ENCODE measurements at places on chromosomes 6 and 20. TPM values are rescaled to one million over a fixed set of nuclear protein-coding genes. Genes with fewer than 3 reads are reported as not detected.
A peak's percentile ranks its signal among the peaks of the same experiment; 100 is the strongest.

GRCh38 chr6:140636908-140637402 lies 1262.5 kb upstream of the CITED2 start:
- H3K27ac ChIP-seq = no peak overlapping the region
- no peaks in the 10 kb centered on the region for H3K4me1 ChIP-seq
- H3K27me3 ChIP-seq = no peaks in the 10 kb centered on the region
- no peak overlapping the region for H3K4me3 ChIP-seq

DNA sequence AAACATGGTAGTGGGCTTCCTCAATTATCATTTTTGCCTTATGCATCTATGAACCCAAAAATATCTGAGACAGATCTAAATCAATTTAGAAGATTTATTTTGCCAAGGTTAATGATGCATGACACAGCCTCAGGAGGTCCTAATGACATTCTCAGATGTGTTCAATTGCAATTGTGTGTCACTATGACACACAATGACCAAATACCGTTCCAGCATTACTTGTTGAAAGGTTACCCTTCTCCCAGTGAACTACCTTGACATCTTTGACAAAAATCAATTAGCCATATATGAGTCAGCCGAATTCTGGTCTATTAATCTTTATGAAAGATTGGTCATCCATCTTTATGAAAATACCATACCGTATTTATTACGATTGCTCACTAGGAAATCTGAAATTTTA lies 592.5 kb upstream of the GJE1 start:
- H3K27ac ChIP-seq = no peak overlapping the region
- H3K4me1 ChIP-seq = no peaks in the 10 kb centered on the region
- no peak for DNase-seq
- H3K36me3 ChIP-seq = no peaks in the 10 kb centered on the region

- peaks cover 9% of the 10 kb centered on the region for H3K4me1 ChIP-seq
- peaks cover 87% of the 10 kb centered on the region for H3K27me3 ChIP-seq
- H3K36me3 ChIP-seq = no peaks in the 10 kb centered on the region
- peak overlapping the region; percentile 84 for H3K27ac ChIP-seq
Observed at GRCh38 chr6:45420909-45421708, 43.4 kb upstream of the SUPT3H start.

GRCh38 chr6:148888856-148889255 lies 142.0 kb downstream of the UST start:
- no peaks in the 10 kb centered on the region for H3K4me1 ChIP-seq
- no peak overlapping the region for H3K4me3 ChIP-seq
- DNase-seq = no peak
- no peaks in the 10 kb centered on the region for H3K27me3 ChIP-seq

DNA sequence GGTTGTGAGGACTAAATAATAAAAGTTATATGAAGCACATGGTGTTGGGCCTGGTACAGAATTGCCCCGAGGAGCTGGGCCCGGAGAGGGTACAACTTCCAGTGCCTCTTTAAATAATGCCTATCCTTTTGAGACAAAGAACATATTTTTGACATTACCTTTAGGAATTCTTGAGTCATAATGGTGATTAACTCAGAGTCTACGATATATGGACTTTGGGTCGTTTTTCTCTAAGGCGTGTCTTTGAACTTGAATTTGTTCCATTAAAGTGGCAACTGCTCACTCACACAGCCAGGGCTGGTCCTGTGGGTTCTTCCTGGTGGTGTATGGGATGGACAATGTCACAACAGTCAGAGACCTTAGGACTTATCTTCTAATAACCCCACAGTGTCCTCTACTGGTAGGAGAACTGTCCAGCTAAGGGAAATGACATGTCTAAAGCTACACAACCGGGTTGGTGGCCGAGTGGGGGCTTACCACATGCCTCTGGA lies 106.5 kb downstream of the CDC5L start:
- H3K36me3 ChIP-seq = no peaks in the 10 kb centered on the region
- no peak overlapping the region for H3K27ac ChIP-seq
- no peak for DNase-seq
- H3K27me3 ChIP-seq = no peaks in the 10 kb centered on the region
- no peak overlapping the region for H3K4me3 ChIP-seq
- no peaks in the 10 kb centered on the region for H3K4me1 ChIP-seq

DNA sequence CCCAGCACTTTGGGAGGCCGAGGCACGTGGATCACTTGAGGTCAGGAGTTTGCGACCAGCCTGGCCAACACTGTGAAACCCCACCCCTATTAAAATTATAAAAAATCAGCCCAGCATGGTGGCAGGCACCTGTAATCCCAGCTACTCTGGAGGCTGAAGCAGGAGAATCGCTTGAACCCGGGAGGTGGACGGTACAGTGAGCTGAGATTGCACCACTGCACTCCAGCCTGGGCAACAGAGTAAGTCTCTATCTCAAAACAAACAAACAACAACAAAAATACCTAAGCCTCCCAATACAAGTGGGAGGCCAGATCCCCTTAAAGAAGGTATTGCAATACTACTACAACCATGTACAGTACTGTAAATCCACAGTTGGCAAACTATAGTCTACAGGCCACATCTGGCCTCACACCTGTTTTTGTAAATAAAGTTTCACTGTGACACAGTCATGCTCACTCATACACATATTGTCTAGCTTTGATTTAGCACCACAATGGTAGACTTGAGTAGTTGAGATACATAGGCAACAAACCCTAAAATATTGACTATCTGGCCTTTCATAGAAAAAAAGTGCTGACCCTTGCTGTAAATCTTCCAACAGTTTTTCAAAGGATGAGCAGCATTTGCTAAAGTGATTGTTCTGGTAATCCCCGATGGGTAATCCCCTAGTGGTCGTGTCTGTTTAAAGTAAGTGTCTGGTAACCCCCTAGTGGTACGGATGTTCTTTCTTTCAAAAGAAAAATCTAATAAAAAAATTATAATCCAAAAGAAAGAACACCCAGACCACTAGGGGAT lies 202.0 kb downstream of the RNGTT start:
- no peaks in the 10 kb centered on the region for H3K36me3 ChIP-seq
- H3K27ac ChIP-seq = no peak overlapping the region
- no peaks in the 10 kb centered on the region for H3K27me3 ChIP-seq
- H3K4me1 ChIP-seq = no peaks in the 10 kb centered on the region
- DNase-seq = no peak

GRCh38 chr6:47595785-47596184 lies 102.6 kb upstream of the ADGRF4 start:
- DNase-seq = no peak
- H3K36me3 ChIP-seq = peaks cover 50% of the 10 kb centered on the region
- H3K4me3 ChIP-seq = no peak overlapping the region
- H3K27ac ChIP-seq = no peak overlapping the region
- H3K4me1 ChIP-seq = no peaks in the 10 kb centered on the region

GRCh38 chr6:12110523-12111362 lies 98.6 kb downstream of the HIVEP1 start:
- H3K4me3 ChIP-seq = no peak overlapping the region
- H3K27ac ChIP-seq = no peak overlapping the region
- no peaks in the 10 kb centered on the region for H3K36me3 ChIP-seq
- no peaks in the 10 kb centered on the region for H3K27me3 ChIP-seq
- DNase-seq = no peak

DNA sequence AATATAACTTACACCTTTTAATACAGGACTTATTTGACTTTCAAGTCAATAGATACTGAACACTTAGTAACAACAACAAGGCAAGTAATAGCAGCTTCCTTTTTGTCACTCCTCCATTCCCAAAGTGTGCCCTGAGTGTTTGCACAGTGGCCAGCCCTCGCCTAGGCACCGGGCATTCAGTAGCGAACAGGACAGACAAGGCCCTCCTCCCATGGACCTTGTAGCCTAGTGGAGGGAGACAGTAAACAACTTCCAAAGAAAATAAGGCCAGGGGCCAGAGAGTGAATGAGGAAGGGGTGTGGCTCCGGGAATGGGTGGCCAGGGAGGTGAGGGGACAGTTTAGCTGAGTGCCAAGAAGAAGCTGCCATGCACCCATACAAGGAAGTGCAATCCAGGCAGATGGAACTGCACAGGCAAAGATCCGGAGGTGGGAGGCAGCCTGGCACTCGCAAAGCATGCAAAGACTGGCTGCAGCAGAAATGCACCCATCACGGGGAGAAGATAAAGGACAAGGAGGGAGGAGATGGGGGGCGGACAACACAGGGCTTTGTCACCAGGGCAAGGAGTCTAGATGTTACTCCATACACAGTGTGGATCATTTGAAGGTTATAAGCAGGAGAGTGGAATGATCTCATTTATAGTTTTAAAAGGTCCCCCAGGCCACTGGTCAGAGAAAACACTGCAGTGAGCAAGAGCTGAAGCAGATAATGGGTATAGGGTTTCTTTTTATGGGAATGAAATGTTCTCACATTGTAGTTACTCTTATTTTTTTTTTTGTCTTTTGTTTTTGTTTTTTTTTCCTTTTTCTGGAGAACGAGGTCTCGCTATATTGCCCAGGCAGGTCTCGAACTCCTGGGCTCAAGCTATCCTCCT lies 32.2 kb downstream of the ATP9A start:
- no peak overlapping the region for H3K27ac ChIP-seq
- no peak for DNase-seq
- no peaks in the 10 kb centered on the region for H3K27me3 ChIP-seq
- H3K4me1 ChIP-seq = no peaks in the 10 kb centered on the region

DNA sequence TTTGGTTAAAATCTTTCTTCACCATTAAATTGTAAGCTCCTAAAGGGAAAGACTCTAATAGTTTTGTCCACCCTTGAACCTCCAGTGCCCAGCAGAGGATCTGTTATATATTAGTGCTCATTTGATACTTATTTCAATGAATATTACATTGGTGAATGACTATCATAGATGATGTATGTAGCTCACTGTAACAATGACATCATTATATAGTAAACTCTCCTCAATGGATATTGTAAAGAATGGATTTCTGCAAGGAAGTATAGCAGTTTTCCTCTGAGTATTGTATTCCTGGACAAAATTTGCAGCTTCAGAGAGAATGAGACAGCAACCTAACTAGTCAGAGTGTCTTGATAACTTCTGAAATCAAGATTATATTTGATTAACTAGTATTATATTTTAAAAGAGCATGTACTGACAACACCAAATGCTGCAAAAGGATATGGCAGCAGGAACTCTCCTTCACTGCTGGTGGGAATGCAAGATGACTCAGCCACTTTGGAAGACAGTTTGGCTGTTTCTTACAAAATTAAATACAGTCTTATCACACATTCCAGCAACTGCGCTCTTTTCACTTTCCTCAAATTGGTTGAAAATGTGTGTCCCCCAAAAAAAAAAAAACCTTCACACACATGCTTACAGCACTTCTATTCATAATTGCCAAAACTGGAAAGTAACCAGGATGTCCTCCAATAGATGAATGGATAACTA lies 189.8 kb upstream of the OPRM1 start:
- H3K36me3 ChIP-seq = no peaks in the 10 kb centered on the region
- H3K4me1 ChIP-seq = no peaks in the 10 kb centered on the region
- H3K27ac ChIP-seq = no peak overlapping the region
- no peak overlapping the region for H3K4me3 ChIP-seq
- no peaks in the 10 kb centered on the region for H3K27me3 ChIP-seq

DNA sequence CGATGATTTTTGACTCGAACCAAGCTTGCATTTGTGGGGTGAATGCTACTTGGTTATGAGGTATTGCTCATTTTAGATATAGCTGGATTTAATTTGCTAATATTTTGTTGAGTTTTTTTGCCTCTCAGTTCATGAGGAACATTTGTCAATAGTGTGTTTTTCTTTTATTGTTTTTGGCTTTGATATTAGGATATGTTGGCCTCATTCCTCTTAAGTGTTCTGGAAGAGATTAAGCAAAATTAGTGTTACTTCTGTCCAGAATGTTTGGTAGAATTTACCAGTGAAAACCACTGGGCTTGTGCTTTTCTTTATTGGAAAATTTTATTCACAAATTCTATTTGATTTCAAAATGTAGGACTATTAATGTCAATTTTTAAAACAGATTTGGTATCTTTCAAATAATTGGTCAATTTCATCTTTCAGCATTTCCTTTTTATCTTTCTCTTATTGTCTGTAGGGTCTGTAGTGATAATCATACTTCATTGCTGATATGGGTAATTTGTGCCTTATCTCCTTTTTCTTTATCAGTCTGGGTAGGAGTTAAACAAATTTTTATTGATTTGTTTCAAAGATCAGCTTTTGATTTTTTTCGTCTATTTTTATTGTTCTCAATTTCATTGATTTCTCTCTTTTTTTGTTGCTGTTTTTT lies 14.1 kb downstream of the AIG1 start:
- H3K27me3 ChIP-seq = no peaks in the 10 kb centered on the region
- no peak overlapping the region for H3K4me3 ChIP-seq
- DNase-seq = no peak
- H3K27ac ChIP-seq = no peak overlapping the region

DNA sequence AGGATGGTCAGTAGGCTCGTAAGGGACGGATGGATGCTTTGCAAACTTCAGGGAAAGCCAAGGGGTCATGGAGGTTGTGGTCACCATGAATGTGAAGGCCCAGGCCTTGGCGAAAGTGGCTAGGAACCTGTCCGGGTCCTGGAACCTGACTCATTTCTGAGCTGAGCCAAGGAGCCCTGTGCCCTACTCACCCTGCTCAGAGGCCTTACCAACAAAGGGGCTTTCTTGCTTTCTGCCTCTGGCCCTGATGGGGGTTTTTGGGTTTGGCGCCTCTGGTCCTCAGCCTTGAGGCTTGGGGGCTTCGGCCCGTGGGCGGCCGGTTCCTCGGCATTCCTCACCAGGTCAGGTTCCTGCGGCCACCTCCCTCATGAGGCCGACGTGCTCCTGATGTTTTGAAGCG lies 155.1 kb downstream of the DTNBP1 start:
- peaks cover 11% of the 10 kb centered on the region for H3K4me1 ChIP-seq
- H3K36me3 ChIP-seq = no peaks in the 10 kb centered on the region
- no peak overlapping the region for H3K27ac ChIP-seq
- H3K4me3 ChIP-seq = no peak overlapping the region

- no peaks in the 10 kb centered on the region for H3K27me3 ChIP-seq
- no peak for DNase-seq
- H3K27ac ChIP-seq = no peak overlapping the region
- H3K36me3 ChIP-seq = no peaks in the 10 kb centered on the region
- H3K4me3 ChIP-seq = no peak overlapping the region
Observed at GRCh38 chr6:51249798-51250197, 431.1 kb downstream of the TFAP2B start.

GRCh38 chr6:167212713-167213005 lies 54.9 kb upstream of the GPR31 start:
- H3K4me3 ChIP-seq = no peak overlapping the region
- no peaks in the 10 kb centered on the region for H3K27me3 ChIP-seq
- DNase-seq = no peak
- no peaks in the 10 kb centered on the region for H3K36me3 ChIP-seq

MRAP2 gene
- 5.9 TPM for polyA plus RNA-seq

ECT2L gene
- 0.93 TPM for polyA plus RNA-seq

FKBP1A gene
- 439 TPM for polyA plus RNA-seq

C20orf144 gene
- polyA plus RNA-seq = 0.32 TPM

HLA-DOA gene
- 3.0 TPM for polyA plus RNA-seq

GMNN gene
- polyA plus RNA-seq = 37.4 TPM

CFB gene
- polyA plus RNA-seq = 3.0 TPM

ARG1 gene
- 1.3 TPM for polyA plus RNA-seq

FOXA2 gene
- 24.7 TPM for polyA plus RNA-seq

Measured in left lung (tissue), 14 donors.